Stimulated activated CD8-positive, alpha-beta memory T cell treated with anti-CD3 and anti-CD28 coated beads, Interleukin-4, amount 100 ng/mL, for 1 hour (primary cell): ENCODE measurements at places on chromosomes 5 and 9.

- DNase-seq = no peak
Measured at GRCh38 chr9:22026696-22027095, 17.6 kb upstream of the CDKN2B start.

DNA sequence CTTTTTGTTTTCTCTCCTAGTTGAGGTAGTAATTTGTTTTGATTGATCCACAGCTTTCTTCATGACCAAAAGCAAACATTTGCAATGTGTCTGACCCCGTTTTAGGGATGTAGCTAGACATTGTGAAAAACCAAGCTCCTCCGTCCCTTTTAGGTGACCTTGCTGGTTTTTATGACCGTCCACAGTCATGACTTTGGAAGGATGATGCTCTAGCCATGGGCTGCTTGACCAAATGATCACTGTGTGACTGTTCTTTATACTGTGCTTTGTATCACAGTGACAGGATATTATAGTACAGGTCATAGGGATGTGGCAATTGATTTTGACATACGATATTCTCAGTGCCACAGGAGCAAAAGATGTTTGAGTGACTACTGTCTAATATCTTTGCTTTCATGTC, 54.4 kb downstream of the KCNN2 start:
- DNase-seq = no peak

DNA sequence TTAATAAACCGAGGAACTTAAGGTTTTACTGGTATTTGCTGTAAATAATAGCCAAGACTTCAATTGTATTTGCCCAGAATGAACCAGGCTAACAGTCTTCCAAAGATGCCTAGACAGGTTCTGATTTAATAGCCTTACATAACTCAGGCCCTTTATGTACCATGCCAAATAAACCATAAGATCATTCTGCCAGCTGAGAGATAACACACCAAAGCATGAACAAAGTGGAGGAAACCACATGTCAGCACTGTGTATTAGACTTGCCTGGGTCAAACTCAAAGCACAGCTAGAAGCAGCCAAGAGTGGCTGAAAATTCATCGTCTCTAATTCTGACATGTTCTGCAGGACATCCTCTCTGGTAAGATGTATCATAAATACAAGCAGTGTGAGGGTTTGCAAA, 319.3 kb upstream of the ZNF608 start:
- no peak for DNase-seq

- no peak for DNase-seq
Measured at GRCh38 chr5:102809033-102809432, 53.9 kb downstream of the PAM start.

- no peak for DNase-seq
Measured at GRCh38 chr9:35933550-35934067, 24.3 kb downstream of the SPAAR start.

- no peak for DNase-seq
Measured at GRCh38 chr9:116986015-116986414, 298.9 kb downstream of the TRIM32 start.

DNA sequence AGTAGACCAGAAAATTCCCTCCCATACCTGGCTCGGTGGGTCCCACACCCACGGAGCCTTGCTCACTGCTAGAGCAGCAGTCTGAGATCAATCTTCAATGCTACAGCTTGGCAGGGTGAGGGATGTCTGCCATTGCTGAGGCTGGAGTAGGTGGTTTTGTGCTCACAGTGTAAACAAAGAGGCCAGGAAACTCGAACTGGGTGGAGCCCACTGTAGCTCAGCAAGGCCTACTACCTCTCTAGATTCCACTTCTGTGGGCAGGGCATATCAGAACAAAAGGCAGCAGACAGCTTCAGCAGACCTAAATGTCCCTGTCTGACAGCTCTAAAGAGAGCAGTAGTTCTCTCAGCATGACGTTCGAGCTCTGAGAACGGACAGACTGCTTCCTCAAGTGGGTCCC, 5.6 kb upstream of the GZMA start:
- no peak for DNase-seq

- DNase-seq = no peak
Measured at GRCh38 chr5:52798938-52799337, 11.2 kb downstream of the ITGA1 start.

DNA sequence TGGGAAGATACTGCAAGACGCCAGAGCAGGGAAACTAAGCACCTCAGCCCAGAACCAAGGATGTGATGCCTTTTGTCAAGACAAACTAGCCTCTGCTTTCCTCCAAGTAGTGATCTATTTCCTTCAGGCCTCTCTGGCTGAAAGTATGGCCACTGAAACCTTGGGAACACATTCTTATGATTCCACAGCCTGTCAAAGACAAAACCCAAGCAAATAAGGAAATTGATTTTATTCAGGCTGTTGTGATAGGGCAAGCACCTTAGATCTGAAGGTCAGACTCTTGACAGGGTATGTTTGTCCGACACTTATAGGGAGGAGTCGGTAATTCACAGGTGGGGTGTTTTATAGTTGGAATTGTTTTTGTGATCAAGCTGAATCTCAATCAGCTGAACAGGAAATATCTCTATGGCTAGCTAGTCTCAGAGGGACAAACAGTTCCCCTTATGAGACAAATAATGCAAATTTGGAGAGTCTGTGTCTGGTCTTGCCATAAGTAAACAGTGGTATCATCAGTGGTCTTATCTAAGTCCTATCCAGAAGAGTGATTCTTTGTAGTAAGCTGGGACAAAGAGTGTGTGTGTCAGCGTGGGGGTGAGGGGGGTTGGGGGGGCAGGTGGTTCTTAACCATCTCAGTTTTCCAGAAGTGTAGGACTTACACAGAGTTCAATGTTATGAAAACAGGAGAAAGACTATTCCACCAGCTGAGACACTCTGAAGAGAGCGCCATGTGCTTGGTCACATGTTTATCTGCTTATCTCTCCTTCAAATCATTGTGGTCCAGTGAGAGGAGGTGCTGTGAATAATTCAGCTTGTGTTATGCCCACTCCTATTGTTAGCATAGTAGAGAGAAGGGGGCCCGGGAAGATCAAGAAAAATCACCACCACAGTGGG, 6.7 kb upstream of the ZCCHC10 start:
- DNase-seq = no peak

DNA sequence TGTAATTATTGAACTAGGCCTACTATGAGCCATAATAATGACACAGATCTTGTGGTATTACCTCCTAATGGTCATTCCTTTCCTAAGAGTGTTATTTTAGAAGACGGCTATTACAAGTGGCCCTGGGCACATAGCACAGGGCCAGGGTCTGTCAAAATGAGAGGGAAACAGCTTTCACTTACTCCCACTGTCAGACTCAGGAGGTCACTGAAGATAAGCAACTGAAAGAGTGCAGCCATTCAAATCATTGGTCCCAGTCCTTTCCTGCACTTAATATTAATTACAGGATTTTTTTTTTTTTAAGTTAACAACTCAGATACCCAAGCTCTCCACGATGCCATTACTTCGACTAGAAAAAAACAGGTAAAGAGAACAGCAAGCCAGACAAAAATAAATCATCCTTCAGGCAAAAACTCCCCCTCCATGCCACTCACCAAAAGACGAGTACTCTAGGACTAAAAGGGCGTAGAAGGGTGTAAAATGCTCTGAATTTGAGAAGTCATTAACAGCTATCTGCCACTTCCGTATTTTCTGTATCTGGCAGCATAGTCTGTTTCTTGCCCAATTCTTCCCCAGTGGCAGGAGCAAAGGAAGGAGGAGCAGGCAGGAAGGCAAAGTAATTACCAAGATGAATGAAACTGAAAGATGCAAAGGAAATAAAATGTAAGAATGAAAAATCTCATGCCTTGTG, 87.4 kb downstream of the ZNF608 start:
- no peak for DNase-seq
